ENCODE measurements at places on chromosomes 5 and 9.

DNA sequence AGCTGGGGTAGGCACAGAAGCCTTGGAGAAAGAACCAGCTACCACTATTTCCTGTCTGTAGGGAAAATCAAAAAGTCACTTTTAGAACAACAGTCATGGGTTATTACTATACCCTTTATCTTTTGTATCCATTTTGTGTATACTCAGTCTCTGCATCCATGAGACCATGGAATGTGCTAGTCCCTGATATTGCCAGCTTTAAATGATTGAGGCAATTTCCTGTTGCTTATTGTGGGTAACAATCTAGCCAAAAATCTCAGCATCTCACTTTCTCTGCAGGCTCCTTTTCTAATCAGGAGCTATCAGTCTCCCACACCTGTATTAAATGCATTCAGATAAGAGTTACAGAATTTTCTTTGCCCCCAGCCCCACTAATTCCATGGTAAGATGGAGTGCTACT, 968 bp upstream of the KDM3B start:
- DNase-seq = no peak

GRCh38 chr5:113902917-113903660, 389.6 kb downstream of the YTHDC2 start:
- DNase-seq = no peak

- DNase-seq = no peak
Measured at GRCh38 chr5:10700516-10700915, 60.5 kb downstream of the DAP start.

DNA sequence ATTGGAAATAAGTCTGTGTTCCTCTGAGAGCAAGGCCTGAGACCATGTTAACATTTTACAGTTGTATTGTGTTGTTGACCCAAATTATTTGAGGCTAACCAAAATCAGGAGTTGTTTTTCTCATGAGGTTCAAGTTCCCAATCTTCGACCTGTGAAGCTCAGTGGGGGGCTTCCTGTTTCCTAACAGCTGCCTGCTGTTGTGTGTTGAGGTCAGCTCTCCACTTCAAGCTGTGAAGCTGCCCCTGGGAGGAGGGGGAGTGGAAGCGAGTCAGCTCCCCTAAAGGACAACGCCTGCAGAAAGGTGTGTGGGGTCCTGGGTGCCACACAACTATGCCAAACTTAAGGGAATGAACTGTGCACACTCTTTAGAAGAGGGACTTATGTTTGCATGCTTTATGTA, 295.5 kb downstream of the IRX1 start:
- no peak for DNase-seq

- DNase-seq = no peak
Measured at GRCh38 chr5:53994148-53994547, 316.2 kb downstream of the ARL15 start.

- DNase-seq = no peak
Measured at GRCh38 chr9:127793093-127793708, 7.4 kb downstream of the CDK9 start.

DNA sequence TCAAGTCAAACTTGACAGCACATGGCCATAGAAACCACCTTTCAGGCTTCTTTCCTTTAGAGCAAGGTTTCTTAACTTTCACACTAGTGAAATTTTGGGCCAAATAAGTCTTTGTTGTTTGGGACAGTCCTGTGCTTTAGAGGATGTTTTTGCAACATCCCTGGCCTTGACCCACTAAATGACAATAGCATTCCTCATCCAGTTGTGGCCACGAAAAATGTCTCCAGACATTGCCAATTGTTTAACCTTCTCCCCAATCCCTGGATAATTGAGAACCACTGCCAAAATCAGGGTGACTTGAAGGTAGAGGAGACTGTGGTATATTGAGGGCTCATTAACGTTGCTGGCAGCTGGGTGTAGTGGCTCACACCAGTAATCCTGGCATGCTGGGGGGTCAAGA, 72.0 kb downstream of the ALDH1A1 start:
- no peak for DNase-seq

DNA sequence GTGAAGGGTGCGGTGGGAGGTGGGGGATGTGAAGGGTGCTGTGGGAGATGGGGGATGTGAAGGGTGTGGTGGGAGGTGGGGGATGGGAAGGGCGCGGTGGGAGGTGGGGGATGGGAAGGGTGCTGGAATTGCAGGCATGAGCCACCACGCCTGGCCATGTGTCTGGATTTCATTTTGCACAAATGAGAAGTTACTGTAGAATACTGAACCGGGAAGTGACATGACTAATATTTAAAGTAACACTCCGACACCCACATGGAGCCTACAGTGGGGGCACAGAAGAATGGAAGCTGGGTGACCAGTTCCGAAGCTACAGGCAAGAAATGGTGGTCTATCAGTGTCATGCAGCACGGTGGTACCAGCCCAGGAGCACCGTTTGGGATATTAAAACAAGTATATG, 69.9 kb upstream of the SPTLC1 start:
- DNase-seq = no peak

DNA sequence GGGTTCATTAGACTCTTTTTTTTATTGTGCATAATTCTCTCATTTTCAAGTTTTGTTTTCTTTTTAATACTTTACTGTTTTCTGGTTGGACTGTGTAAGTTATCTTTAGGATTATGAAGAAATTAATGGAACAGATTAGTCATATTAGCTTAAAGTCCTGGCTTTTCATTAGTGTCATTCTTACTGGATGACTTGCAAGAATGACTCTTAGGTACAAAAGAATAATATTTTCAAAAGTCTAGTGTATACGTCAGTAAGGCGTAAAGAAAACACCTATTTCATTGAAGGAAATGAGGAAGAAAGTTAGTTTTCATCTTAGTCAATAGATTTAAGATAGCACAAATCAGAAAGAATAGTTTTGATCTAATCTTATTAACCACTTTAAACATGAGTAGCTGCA, 20.4 kb downstream of the UHRF2 start:
- no peak for DNase-seq

DNA sequence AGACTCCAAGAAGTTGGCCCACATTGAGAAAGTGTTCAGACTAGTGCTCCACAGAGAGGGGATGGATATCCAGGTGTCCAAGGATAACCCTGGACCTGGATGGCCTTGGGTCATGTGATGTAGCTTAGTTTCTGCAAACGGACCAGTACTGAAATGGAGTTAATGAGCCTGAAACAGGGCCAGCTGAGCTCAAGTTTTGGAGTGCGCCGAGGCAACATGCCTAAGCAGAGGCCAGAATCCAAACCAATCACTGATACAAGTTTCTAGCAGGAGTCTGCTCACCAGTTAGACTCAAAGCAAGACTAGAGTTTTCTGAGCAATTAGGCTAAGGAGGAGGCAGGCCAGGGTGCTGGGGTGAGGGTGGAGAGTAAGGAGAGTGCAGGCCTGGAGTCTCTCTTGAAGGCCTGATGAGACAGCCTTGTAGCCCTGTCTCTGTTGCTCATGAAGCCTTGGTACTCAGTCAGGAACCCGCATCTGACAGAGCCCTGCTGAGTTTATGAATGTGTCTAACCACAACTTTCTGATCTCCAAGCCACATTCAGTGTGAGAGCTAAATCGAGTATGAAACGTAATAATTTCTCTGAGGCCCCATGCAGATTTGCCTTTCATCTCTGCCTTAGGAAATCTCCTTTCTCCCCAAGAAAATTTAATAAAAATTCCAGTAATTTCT, 68.9 kb upstream of the EQTN start:
- DNase-seq = no peak
